CD8-positive, alpha-beta T cell (primary cell): ENCODE measurements at places on chromosomes 3 and 15. TPM values are rescaled to one million over a fixed set of nuclear protein-coding genes. Genes with fewer than 3 reads are reported as not detected.
A peak's percentile ranks its signal among the peaks of the same experiment; 100 is the strongest.

- no peak for DNase-seq
Measured at GRCh38 chr3:10443272-10444109, 61.9 kb downstream of the ATP2B2 start.

- DNase-seq, result no peak
Measured at GRCh38 chr3:149623824-149624223, 34.0 kb downstream of the WWTR1 start.

- no peak for DNase-seq
Measured at GRCh38 chr3:56990641-56991015, 69.8 kb upstream of the SPATA12 start.

DNA sequence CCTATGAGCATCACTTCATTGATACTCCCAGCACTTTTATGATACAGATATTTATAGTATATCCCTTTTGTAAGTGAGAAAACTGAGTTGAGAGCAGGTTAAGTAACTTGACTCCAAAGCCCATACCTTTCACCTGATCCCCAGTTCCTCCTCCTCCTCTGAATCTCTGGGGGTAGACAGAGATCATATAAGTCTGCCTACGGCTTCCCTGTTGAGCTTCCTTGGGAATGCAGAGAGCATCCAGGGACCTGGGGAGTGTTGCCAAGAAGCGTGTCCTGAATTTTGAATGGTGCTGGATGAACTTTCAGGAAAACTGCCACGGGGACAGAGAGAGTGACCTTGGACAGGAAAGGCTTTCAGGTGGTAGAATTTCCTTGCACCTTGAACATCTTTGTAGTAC lies 268.5 kb downstream of the LRTM1 start:
- no peak for DNase-seq

LIPH gene
- total RNA-seq, result not detected

DNA sequence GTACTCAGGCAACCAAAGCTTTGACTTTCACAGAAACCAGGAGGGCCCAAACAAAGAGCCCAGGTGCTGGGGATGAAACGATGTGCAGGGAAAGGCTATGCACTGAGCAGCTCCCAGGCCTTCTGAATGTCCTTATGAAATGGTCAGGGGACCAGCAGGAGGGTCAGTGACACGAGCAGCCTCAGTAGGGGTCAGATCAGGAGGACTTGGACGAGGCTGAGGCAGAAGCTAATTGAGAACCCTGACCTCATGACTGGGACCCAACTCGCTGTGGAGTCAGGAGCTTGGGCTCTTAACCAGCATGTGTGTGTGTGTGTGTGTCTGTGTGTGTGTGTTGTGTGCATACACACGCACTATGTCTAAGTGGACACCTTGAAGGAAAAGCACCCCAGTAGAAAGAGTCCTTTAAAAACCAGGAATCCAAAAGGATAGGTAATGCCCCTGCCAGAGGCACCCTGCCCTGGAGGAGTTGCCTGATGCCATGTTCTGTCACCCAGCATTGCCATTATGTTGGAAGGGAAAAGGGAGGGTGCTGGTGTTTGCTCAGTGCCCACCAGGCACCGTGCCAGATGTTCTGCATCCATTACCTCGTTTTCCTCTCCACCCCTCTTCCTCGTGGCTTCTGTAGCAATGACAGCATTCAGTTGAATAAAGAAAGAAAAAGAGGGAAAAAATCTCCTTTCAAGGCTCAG lies 50.9 kb downstream of the CORO2B start:
- DNase-seq, result no peak

DNA sequence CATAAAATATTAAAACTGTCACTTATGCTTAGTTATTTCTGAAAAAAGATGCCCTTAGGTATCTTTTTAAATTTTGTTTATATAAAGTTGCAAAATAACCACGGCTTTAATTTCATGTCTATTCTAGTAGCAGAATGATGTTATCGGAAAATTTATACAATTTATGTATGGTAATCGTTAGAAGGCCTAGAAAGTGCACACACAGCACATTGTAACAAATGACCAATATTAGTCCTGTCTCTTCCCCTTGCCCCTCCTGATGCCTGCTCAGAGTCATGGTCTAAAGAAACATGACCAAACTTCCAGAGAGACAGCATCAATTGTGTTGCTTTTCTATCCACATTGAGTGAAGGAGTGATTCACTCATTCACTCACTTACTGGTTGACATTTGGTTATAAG lies 6.2 kb upstream of the LPP start:
- no peak for DNase-seq

DNA sequence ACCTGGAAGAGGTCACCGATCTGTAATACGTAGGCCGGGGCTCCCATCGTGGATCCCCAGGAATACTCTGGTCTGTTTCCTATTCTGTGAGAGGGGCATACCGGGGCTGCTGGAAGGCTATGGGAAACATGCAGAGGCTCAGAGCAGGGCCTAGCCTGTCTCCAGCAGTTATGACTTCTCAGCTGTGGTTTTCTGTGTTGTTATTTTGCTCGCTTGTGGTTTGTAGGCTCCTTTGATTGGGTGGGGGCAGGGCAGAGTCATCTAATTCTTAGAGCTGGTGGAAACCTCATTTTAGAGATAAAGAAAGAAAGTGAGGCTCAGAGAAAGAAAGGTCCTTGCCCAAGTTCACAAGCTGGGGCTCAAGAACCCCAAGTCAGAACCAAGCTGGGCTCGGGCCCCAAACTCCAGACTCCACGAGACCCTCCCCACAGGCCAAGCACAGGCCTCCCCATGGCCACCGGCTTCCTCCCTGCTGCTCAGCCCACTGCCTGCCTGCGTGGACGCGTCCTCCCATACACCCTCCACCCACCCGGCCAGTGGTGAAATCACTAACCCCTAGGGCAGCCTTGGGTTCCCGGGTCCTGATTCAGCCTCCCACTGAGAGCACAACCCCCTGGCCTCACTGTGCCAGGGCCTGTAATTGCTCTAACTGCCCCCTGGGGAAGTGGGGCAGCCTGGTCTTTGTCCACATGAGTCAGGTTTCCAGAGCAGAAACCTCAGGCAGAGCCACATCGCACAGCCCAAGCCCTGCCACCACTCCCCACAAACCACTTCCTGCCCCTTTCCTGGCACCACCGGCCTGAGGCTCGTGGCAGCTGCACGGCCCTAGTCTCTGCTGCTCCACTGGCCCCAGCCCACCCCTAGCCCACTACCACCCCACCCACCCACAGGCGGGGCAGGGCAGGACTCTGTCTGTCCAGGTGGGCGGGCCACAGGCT lies 270.8 kb downstream of the UACA start:
- DNase-seq, result peak; percentile 72

DNA sequence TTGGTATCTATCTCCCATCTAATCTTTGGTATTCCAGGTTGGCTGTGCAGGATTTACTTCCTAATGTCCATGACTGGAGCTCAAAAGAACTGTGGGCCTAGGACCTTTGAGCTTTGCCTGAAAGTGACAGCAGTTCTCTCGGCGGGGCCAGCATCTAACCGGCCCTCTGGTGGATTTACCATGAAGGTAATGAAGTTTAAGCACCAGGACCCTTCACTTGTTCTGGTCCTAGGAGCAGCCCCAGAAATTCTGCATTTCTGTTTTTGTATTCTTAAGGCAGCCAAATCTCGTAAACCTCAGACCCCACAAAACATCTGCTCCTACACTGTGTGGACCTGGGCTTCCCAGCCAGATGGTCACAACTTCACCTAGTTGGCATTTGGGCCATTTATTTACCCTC lies 13.0 kb downstream of the CALML4 start:
- no peak for DNase-seq

DNA sequence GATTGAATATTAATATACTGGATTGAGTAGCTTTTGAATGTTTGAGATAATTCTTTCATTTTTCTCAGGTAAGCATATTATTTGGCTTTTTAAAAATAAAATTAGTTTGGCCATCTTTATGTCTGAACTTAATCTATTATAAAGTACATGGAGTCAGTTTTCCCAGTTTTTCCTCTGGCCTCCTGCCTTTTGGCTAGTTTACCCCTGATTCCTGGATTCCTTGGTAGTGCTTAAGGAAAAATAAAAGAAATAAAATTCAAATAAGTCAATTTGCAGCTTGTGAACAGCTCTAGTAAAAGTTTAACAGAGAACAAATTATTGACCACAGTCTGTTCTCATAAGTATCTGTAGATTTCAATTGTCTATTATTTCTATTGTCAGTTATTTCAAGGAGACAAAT lies 89.4 kb downstream of the COL6A6 start:
- DNase-seq, result no peak

DNA sequence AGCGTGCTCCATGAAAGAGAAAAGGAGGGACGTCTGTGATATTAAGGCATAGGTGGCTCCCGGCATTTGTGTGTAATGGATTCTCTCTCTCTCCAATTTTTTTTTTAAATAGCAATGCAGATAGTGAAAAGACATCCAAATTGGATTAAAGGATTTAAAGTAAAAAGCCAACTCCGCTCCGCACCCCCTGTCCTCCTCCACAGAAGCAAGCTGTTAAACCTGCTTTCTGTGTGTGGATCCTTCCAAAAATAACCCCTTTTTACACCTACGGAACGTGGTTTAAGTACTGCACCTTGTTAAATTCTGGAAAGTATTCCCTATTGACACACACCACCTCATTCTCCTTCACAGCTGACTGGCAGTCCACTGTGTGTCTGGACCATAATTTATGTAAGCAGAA lies 61.6 kb downstream of the ST8SIA2 start:
- DNase-seq, result no peak

DNA sequence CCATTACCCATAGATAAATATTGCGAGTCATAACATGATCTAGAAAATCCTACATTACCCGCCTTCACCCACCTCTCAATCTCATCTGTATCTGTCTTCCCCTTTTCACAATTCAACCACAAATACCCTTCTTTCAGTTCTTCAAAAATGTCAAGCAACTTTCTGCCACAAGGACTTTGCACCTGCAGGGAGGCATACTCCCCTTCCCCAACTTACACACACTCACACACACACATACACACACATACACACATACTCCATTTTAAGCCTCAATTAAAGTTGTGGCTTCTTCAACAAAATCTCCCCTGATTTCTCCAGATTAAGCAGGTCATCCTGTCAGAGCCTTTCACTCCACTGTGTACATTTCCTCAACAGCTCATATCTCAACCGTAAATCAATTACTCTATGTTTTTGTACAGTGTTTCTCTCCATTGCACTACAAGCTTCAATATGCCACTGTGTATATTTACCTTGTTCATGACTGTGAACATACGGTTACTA lies 33.1 kb upstream of the CCDC50 start:
- peak; percentile 10 for DNase-seq

DNA sequence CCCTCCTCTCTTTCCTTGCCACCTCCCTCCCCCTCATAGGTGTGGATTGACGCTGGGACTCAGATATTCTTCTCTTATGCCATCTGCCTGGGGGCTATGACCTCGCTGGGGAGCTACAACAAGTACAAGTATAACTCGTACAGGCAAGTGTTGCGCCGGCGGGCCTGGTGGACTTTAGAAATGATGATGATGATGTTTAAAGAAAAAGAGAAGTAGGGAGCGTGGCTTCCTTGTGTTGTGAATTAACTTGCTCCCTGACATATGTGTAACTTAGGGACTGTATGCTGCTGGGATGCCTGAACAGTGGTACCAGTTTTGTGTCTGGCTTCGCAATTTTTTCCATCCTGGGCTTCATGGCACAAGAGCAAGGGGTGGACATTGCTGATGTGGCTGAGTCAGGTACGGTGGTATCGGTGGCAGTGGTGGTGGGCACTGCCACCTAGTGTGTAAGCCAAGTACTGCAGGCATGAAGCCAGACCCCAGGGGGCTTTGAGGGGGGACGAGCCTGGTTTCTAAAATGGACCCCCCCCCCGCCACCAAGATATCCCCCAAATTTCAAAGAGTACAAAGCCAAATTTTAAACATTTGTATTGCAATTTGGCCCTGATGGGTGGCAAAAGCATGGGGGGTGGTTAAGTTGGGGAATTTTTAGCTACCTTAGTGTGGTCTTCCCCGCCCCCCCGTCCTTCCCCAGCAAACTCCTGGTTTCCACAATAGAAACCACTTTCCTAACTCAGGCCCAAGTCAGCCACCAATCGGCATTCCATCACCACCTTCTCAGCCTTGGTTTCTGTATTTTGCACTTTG lies 65.6 kb downstream of the SLC6A6 start:
- peak; percentile 48 for DNase-seq

DNA sequence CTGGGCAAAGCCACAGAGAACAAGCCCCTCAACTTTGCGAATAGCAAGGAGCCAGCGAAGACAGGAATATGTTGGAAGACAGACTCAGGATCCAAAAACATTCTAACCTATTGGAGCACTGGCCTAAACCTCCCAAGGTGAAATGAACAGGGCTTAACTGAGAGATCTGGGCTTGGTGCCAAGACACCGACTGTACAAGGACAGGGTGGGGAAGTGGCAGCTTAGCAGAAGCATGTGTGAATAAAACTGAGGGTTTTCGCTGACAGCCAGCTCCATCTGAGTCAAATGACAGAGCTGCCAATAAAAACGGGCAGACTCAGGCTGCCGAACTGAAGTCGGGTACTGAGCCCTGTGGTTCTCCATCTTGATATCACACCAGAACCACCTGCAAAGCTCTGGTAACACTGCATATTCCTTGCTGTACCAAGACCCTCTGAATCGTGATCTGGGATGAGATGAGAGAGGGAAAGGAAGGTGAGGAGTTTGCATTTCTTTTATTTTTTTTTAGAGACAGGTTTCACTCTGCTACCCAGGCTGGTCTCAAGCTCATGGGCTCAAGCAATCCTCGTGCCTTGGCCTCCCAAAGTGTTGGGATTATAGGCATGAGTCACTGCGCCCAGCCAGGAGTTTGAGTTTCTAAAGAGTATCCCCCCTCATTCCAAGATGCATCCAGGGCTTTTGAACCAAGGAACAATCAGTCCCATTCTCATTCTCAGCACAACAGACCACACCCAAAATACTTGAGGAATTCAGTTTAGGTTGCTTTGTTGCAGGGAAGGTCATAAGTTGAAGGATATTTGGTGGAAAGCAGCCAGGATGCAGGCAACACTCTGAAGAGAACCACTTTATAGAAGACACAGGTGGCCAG lies 6.0 kb upstream of the PLCB2 start:
- peak; percentile 89 for DNase-seq

DNA sequence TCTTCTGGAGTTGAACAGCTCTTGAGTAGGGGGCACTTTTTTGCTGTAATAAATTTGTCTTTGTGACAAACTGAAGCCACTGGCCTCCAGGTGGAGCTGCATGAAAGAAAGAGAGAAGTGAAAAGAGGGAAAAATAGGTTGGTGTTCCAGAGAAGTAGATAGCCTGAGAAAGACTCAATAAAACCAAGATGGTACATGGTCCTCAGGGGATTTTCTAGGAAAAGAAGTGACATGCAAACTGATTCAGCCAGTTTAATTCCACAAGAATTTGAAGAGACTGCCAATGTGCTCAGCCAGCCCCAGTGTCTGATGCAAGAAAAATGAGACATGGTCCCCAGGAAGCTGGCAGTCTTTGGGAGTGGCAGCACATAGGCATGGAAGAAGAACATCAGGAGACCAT lies 152.7 kb downstream of the CD47 start:
- no peak for DNase-seq

- DNase-seq, result no peak
Measured at GRCh38 chr3:45056608-45057301, 30.7 kb downstream of the CLEC3B start.

GRCh38 chr15:95134431-95135110 lies 903.2 kb downstream of the MCTP2 start:
- no peak for DNase-seq
